Heart left ventricle (tissue), 16 donors: ENCODE measurements at places on chromosomes 2 and 18.

GRCh38 chr2:37168217-37168981, 11.6 kb upstream of the EIF2AK2 start:
- no peak for DNase-seq

DNA sequence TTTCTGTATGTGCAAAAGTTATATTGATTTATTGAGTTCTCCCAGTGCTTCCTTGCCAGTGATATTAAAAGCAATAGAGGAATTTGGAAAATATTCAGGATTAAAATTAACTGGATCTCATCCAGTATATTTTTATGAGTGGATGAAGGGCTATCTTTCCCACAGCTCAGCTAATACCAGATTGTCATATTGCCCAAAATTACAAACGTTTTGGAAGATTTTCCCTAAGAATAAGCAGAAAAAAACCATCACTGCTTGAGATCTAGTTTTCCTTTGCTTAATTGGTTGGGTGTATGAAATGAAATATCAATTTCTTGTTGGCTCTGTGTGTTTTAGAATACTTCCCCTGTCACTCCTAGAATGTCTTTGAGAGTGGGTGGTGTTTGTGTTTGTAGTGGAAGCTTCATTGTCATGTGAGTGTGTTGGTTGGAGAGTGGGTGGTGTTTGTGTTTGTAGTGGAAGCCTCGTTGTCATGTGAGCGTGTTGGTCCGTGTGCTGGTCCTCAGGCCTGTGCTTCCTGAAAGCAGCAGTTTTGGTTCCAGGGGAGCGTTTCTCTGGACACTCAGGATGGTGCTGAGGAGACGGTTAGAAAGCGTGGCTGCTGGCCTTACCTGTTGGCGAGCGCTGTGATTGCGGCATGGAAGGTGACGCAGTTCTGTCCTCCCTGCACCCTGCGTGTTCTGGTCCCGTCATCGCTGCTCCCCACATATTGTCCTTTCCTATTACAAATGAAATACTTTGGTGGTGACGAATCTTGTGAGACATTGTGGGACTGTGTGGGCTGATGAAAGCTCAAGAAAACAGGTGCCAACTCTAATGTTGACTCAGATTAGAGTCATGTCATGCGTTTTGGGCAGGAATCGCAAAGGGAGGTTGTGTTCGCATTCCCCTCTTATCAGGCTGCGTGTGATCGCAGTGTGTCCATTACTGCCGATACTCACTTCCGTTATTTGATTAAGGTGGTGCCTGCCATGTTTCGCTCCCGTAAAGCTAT, 12.4 kb downstream of the ASB1 start:
- no peak for DNase-seq

DNA sequence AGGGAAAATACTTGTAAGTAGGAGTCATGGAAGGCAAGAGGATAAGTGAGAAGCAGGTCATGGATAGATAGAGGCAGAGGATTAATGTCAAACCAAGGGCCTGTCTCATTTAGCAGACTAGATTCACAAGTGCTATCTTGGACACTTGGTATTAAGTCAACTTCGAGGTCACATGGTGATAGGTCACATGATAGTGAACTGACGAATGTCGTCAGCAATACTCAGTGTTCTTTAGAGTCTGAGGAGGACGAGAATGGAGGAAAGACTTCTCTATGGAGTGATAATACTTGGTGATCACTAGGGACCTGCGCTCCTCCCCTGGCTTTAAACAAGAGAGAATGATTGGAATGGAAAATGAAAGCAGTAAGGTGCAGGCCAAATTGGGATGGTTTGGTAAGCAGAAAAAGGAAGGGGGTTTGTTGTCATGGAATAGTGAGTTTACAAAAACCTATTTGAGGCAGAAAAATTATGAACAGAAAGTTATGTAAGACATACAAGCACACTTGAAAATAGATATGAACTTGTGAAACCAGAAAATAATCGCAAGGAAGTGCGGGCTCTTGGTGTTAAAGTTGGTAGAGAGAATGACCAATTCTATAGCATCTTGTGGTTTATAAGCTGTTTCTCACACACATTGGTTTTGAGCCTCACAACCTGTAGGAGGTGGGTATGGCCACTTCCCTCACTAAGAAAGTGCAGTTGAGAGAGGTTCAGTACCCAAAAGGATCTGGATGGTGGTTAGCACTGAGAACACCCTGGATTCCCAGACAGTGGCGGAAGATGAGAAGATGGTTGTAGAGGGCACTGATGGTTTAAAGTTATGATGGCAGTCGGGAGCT, 141.5 kb downstream of the WDSUB1 start:
- DNase-seq: no peak

GRCh38 chr2:160249876-160250275, 49.8 kb upstream of the ITGB6 start:
- no peak for DNase-seq

DNA sequence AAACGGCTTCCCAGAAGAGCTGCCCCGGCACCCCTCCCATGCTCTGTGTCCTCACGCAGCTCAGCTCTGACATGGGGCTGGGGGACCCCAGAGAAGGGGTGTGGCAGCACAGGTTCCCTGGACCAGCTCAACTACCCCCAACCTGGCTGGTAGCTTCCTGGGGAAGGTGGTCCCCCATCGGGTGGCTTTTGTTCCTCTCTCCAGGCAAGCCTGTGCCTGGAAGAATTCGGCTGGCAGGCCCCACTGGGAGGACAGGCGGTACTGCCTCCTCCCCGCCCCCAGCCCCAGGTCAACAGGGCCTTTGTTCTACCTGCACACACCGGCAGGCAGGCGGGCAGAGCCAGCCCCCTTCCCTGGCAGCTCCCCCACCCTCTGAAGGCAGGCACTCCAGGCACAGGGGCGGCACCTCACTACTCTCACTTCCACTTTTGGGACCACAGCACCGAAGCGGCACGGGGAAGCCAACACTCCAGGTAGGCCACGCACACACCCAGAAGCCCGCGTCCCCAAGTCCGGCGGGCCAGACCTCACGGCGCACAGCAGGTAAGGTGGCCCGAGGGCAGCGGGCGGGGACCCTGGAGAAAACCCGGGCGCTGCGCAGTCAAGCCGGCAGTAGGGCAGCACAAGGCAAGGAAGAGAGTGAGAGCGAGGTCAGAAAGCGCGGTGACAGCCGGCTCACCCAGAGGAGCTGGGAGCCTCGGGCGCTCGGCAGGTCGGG, 1.3 kb downstream of the HS6ST1 start:
- DNase-seq: peak; percentile 13

- DNase-seq: no peak
Measured at GRCh38 chr2:159922563-159922962, 124.6 kb upstream of the CD302 start.

- no peak for DNase-seq
Measured at GRCh38 chr2:205695460-205695991, 13.2 kb downstream of the NRP2 start.

DNA sequence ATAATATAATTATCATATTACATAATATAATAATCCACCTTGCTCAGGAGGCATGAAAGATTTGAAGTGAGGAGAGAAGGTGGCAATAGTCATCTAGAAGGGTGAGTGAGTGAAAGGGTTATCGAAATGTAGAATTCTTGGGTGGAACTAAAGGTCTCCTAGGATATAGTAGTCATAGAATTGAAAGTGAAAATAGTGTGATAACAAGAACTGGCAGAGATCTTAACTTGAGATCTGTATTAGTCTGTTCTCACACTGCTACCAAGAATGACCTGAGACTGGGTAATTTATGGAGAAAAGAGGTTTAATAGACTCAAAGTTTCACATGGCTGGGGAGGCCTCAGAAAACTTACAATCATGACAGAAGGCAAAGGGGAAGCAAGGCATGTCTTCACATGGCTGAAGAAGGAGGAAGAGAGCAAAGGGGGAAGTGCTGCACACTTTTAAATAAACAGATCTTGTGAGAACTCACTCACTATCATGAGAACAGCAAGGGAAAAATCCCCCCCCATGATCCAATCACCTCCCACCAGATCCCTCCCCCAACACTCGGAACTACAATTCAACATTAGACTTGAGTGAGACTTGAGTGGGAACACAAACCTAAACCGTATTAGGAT, 351.5 kb downstream of the NR4A2 start:
- no peak for DNase-seq

- no peak for DNase-seq
Measured at GRCh38 chr2:214651451-214651850, 158.0 kb downstream of the BARD1 start.

DNA sequence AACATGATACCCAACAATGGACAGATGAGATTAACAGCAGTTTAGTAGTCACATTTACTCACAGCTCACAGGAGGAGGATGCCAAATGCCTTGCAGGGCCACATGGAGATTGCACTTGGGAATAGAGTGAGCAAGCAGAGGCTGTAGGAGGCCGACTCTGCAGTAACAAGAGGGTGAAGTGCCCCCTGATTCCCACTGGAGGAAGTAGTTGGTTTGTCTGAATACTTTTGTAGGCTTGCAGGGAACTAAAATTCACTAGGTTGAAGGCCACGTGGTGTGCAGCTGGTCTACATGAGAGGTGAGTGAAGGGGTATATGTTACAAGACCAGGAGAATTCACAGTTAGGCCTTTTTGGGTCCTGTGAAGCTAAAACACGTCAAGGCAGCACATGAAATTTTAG, 419.3 kb upstream of the TNP1 start:
- no peak for DNase-seq

GRCh38 chr2:11784747-11785610, 38.5 kb downstream of the LPIN1 start:
- DNase-seq: peak; percentile 39

GRCh38 chr2:162390801-162391200, 46.9 kb downstream of the GCA start:
- no peak for DNase-seq
